Fibroblast of upper back skin (primary cell): ENCODE measurements at places on chromosomes 3 and 15.
A peak's percentile ranks its signal among the peaks of the same experiment; 100 is the strongest.

DNA sequence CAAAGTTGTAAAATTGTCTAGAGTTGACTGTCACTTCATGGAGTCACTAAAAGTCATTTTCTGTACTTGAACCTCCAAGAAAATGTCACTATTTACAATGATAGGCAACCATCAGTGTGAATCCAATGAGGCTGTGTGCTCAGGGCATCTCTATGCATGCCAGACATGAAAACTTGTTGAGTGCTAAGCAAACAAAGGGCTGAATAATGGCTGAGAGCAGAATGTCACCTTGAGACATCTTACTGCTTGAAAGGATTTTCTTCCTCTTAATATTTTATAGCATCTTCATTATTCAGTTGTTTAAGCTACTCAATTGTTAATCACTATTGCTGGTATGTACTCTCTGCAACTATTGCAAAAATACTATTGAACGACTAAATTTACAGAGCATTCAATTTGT is 184.7 kb downstream of the PLCH1 start:
- DNase-seq, result no peak

DNA sequence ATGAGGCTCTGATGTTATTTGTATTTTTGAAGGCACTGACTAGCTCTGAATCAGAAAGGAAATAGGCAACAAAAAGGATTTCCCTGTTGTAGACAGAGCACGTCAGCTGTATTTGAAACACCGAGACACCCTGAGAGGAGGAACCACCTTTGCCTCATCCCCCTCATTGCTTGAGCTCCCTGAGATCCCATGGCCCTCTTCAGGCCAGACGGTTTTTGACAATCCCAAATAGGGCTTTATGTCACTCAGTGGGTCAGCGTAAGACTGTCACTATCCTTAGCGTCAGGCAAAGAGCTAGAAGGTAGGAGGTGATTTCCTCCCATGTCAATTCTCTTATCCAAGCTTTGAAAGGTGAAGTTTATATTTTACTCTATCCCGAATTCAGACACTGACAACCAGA is 254.3 kb downstream of the ZNF621 start:
- DNase-seq, result no peak

DNA sequence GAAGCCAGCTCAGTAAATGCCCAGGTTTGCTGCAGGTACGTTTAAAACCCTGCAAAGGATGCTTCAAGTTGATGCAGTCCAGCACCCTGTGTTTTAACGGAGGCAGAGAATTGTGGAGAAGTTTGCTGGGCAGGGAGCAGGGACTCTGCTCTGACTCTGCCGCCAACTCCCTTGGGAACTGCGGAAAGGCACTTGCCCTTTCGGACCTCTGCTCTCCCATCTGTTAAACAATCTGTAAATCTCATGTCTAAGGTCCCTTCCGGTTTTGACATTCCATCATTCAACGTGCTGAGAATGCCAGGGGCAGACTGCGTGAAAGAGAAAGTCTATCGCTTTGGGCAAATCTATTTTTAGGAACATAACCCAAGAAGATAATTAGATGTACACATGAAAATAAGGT is 184.5 kb downstream of the OPA1 start:
- no peak for DNase-seq

DNA sequence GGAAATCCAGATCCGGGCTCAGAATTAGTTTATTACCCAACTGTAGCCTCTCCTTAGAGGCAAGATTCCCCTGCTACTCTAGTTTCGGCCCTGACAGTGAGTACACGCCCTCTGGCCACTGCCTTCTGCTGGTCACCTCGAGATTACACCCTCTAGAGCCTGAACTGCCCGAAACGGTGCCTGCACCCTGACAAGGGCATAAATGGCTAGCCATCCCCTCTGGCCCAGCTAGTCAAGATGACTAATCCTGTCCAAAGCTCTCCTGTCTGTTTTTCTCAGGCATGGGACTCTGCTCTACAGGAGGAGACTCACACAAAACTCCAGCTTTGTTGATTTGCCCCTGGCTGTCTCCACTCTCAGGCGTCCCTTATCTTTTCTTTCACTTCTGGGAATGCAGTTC is 150.5 kb upstream of the UBE2E2 start:
- no peak for DNase-seq

GRCh38 chr15:88833731-88834100 is 30.5 kb downstream of the ACAN start:
- no peak for DNase-seq

- DNase-seq, result peak; percentile 50
These were observed 207.2 kb downstream of the EPHA3 start for GRCh38 chr3:89314454-89315098.

GRCh38 chr3:105830836-105831235 is 38.0 kb downstream of the CBLB start:
- no peak for DNase-seq

DNA sequence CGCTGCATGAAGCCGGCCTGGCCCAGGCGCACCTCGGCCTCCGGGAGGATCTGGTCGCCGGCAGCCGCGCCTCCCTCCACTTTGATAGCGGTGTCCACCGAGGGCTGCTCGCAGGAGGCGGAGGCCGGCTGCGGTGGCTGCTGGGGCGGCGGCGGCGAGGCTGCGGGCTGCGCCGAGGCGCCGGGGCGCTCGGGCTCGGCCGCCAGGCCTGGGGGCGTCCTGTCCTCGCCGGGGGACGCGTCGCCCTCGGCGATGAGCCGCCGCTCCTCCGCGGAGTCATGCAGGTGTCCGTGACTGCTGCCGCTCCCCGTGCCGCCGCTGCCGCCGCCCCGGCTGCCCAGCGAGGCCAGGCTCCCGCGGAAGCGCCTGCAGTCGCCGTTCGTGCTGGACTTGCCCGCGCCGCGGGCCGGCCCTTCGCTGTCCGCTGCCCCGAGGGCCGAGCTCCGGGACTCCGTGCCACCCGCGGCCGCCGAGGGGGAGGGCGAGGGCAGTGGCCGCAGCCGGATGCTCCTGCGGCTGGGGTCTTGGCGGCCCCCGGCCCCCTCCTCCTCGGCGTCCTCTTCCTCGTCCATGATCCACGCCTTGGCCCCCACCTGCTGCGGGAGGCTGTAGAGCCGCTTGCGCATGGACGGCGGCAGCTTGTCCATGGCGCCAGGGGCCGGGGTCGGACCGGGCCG is 996 bp downstream of the HCN4 start:
- no peak for DNase-seq

- DNase-seq, result no peak
These were observed 1.0 kb upstream of the PRTG start for GRCh38 chr15:55743729-55744655.

DNA sequence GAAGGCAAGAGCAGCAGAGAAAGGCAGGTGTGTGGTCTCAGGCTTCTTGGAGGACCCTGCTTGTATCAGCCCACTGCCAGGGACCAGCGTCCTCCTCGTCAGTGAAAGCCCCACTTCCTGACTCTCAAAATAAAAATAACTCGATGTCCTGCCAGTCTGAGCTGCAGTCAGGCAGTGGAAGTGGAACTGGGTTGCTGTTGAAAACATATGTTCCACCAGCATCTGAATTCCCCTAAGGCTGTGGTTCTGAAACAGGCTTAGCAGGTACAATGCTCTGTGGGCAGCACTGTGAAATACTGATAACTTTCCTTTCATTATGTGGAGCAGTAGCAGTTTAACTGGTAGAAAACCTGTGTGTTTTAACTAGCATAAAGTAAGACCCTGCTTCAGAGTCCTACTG is 121.6 kb upstream of the EIF1B start:
- DNase-seq, result no peak

- peak; percentile 47 for DNase-seq
These were observed 100.9 kb downstream of the PGPEP1L start for GRCh38 chr15:98906712-98907083.

- no peak for DNase-seq
These were observed 90.5 kb downstream of the SH3GL3 start for GRCh38 chr15:83537606-83538005.

DNA sequence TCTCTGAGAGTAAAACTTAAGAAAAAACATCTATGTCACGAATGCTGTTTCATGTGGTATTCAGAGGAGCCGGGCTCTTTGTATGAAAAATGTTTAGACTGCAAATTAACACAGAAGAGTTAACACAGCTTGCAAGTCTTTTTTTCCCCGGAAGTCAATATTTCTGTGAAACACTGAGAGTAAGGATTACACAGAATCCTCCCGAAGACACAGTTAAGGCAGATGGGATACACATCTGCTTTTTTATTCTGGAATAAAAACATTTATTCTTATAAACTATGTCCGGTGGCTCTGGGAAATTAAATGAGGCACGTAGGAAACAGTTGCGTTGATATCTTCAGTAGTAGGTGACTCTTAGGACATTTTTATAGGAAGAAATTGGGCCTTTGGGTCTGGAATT is 180.6 kb downstream of the PTPRG start:
- no peak for DNase-seq

DNA sequence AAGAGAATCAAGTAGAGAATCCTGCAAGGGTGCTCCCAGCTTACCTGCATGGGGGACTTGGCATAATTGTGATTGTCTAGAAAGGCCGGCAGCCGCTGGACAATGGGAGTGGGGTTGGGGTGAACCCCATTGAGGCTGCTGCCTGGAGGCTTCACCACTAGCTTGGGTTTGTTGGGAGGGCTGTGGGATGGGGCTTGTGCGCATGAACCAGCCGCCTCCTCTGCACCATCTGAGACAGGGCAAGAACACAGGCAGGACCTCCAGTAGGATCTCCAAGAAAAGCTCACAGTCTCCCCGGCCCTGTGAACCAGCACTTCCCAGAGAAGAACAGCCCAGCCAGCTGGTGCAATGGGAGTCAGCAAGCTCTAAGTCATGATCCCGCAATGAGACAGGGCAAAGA is 39.8 kb downstream of the SEMA3G start:
- no peak for DNase-seq

- peak; percentile 71 for DNase-seq
These were observed 81.2 kb downstream of the ANO10 start for GRCh38 chr3:43540624-43541023.

DNA sequence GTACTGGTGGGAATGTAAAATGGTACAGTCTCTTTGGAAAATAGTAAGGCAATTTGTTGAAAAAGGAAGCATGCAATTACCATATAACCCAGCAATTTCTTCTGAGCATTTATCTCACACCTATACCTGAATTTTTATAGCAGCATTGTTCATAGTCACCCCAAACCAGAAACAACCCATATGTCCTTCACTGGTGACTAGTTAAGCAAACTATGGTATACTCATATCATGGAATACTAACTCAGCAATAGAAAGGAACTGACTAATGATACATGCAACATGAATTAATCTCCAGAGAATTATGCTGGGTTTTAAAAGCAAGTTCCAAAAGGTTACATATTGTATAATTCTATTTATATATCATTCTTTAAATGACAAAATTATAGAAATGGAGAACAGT is 60.2 kb downstream of the TRAT1 start:
- DNase-seq, result no peak

- DNase-seq, result no peak
These were observed 98.9 kb downstream of the RPLP1 start for GRCh38 chr15:69551391-69552056.

- no peak for DNase-seq
These were observed 46.2 kb downstream of the CCDC12 start for GRCh38 chr3:46930166-46930944.

GRCh38 chr15:29138260-29138659 is 131.4 kb downstream of the NSMCE3 start:
- DNase-seq, result no peak

- DNase-seq, result no peak
These were observed 56.8 kb upstream of the CHD2 start for GRCh38 chr15:92843326-92843725.

- peak; percentile 63 for DNase-seq
These were observed 96.0 kb downstream of the LRRK1 start for GRCh38 chr15:101014921-101015841.

DNA sequence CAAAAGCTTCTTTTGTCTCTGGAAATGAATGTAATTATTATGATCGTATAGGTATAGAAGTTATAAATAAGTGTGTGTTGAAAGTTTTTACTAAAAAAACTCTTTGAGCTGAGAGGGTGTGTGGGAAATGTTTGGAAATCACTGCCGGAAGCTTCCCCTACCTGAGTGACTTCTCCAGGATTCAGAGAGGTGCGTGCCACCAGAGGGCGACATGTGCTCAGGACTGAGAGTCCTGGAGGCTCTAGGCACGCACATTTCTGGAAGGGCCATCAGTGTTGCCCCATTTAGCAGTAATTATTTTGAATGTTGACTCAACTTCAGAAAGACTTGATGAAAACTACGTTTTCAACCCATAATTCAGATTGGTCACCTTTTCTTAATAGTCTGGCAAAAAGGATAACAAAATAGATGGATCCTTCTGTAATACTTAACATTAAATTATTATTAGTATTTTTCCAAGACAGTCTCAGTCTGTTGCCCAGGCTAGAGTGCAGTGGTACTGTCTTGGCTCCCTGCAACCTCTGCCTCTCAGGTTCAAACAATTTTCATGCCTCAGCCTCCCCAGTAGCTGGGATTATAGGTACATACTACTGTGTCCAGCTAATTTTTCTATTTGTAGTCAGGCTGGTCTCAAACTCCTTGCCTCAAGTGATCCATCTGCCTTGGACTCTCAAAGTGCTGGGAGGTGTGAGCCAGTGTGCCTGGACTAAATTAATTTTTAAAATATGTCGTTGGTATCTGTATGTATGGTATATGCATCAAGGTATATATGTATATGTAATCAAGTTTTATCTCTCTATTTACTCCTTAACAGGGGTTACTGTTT is 34.5 kb downstream of the GPR171 start:
- peak; percentile 75 for DNase-seq

DNA sequence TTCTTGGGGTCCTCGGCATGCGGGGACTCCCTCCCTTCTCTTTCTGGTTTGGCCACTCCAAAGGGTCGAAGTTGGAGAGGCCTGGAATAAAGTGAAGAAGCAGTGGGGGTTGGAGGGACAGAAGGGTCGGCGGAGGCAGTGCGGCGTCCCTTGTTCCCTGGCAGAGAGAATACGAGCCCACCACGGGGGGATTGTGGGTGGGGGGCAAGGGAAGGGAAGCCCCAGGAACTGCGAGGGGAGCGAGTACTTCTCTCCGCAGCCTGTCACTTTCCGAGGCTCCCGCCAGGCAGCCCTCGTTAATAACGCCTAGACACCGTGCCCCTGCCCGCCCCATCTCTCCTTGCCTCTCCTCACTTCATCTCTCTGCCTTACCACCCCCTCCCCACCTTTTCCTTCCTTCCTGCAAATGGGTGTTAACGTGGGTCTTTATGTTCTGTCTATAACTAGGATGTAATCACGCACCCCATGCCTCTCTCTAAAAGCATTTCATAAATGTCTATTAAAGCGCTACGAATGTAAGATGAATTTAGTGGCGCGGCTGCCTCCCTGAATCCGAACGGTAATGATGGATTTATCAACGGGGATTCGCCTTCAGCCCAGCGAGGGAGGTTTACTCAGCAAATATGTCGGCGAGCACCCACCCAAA is 13.7 kb downstream of the NR2F2 start:
- no peak for DNase-seq

- peak; percentile 95 for DNase-seq
These were observed 267.3 kb downstream of the LPP start for GRCh38 chr3:188421151-188421821.

- DNase-seq, result no peak
These were observed 355.0 kb upstream of the SEMA6D start for GRCh38 chr15:47362118-47362905.

DNA sequence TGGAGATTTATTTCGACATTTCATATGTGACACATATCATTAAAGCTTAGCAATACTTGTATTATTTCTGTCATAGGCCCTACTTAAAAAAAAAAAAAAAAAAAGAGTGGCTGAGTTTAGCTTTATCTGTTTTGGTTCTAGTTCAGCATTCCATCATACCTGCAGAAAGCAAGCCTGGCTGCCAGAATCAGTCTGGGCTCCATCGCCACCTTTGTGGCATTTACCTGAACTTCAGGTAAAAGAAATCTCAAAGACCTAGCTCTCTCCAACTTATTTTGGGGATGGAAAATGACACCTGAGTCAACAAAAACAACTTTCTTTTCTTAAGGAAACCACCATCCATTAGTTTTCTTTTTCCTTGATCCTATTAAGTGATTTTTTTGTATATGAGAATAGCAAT is 82.1 kb downstream of the NEK10 start:
- no peak for DNase-seq
